AG20443 (cell line): ENCODE measurements at places on chromosomes 13 and 19.

GRCh38 chr19:44141191-44142058, at the start of gene ZNF234:
TSS of gene ZNF234 (plus strand) at chr19:44141554. CDS start at chr19:44144633, 3,079 bp downstream.
- peak; percentile 95 for DNase-seq

DNA sequence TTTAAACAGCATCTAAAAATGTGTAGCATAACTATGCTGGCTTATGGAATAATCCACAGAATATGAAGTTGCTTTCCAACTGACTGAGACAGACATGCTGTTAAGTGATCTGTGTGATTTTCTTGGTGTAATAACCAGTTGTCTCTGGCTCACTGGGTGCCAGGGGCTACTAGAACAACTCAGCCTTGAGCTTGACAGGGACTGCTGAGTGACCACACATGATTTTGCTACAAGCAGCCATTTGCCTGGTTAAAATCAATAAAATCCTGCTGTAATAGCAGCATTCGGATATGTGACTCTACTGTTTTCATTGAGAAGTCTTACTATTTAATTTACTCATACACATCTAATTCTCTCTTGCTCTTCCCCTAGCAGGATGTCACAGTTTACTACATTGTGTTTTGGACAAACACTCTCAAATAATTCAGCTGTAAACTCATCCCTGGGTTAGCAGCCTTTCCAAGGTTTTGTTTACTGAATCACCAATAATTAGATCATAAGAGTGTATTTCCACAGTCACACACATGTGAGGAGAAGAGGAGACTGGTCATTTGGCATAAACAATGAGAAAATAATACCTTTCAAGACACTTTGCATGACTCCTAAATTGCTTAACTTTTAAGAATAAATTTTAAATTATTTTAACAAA, 426.2 kb downstream of the PCDH9 start:
- DNase-seq: no peak

GRCh38 chr19:5803441-5803751, 1.5 kb upstream of the NRTN start:
- no peak for DNase-seq

- DNase-seq: no peak
These were observed 8.7 kb upstream of the GALP start for GRCh38 chr19:56167064-56167578.

DNA sequence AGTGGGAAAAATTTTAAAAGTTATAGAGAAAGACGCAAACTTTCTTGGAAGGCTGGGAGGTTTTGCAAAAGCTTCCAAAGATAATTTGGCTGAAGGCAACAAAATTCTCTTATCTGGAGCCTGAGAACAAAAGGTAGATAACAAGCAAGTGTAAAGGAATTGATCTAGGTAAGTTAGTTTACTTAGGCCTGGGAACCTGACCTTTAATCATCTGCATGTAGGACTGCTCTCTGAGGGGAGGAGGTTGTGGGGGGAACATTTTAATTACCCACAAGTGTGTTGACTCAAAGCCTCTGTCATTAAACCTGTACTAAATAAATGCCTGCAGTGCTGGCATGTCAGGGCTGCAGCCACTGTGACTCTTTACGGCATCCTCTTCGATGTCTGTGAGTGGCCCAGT, 532.3 kb upstream of the SLITRK5 start:
- DNase-seq: no peak

DNA sequence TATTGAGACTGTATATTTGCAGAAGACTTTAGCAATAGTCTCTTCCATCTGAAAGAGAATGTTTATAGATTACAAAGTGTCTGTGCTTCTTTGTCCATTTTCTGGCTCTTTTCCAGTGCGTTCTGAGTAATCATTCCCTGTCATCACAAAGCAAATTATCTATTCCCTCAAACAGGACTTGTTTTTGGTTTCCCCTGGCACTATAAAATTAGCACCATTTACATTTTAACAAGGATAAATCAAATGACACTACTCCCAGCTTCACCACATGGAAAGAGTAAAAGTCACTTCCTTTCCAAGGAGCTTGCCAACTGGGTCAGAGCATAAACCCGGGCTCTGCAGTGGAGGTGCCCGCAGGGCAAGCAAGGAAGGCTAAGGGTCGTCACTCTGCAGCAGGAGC, 88.1 kb downstream of the SHISA2 start:
- DNase-seq: no peak

DNA sequence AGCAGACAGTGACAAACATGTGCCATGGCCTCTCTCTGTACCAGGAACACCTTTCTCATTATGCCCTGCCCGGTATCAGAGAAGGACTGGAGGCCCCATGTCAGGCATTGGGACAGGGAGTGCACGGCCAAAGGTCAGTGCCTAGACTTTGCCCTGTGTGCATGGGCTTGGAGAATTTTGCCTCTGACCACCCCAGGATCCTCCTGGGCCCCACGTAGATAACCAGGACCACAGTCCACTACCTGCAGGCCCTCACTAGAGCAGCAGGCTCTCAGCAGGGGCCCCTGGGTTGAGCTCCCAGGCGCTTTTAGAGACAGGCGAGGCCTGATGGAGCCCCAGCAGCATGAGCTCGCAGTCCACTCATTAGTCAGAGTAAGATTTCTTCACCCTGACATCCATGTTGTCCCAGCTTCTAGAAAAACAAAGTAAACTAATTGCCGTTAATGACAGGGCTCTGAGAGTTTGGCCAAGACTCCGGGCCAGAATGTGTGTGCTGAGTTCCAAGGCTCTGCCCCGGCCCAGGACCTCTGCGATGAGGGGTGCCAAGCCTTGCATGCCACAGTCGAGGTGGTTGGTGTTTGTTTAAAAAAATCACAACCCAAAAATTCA, 42.7 kb downstream of the CAPN12 start:
- DNase-seq: peak; percentile 32

GRCh38 chr19:5395556-5395955, 54.9 kb upstream of the PTPRS start:
- DNase-seq: no peak

DNA sequence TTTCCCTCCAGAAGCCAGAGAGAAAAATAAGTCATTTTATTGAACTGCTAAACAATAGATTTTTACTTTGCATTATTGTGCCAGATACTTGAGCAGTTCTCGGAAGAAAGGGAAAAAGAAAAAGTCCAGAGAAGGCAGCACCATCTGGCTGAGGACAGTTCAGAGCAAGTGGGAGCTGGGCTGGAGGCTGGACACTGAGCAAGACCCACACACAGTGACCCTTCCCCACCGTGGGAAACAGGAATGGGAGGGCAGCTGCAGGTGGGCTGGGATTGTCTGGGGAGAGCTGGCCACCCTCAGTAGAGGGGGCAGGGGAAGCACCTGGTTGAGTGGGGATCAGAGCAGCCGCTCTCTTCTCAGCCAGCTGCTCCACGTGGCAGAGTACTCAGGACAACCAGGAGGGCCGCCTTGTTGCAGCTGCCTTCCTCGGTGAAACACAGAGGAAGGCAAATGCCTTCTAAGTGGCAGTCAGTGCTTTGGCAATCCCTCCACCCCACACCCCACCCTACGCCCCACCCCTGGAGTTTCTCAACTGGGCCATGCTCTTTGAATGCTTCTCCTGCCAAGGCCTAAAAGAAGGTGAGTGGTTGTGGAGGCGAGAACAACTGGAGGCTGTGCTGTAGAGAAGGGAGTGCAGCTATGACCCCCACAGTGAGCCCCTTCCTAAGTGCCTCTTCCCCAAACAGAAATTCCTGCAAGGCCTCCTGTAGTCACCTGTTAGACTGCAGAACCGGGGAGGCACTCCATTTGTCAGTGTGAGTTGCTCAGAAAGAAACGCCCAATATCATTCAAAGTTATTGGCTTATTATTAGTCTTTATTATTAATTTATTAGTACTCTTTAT, 179.3 kb downstream of the ZIC5 start:
- no peak for DNase-seq

- no peak for DNase-seq
These were observed 40.2 kb upstream of the NPAS1 start for GRCh38 chr19:46979126-46980105.

DNA sequence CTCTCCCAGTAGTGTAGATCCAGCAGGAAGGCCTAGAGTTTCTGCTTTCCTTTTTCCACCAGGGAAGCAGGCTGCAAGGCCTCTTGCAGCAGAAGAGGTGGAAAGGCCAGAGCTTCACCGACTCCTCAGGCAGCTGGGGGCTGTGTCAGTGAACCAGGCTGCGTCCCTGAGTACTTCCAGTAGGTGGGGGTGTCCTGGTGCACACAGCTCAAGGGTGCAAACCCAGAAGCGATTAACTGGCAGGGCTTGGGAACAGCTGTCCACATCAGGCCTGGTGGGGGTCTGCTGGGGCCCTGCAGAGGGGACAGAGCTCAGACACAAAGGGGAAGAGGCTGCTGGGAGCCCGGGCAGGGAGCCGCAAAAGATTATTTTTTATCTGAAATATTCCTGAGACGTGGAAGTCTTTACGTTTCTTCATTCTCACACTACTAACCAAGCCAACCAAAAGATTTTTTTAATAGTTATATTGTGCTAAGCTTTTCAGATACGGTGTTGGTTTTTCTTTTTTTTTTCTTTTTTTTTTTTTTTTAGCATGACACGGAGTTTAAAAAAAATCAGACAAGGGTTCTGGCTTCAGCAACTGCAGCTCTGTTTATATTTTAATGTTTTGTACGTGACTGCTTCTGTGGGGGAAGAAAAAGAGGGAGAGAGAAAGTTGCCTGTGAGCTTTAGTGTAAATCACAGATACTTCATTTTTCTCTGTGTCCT, 11.0 kb downstream of the TSHZ3 start:
- peak; percentile 29 for DNase-seq

- DNase-seq: peak; percentile 9
These were observed 31.4 kb downstream of the ELF1 start for GRCh38 chr13:40987606-40988280.

DNA sequence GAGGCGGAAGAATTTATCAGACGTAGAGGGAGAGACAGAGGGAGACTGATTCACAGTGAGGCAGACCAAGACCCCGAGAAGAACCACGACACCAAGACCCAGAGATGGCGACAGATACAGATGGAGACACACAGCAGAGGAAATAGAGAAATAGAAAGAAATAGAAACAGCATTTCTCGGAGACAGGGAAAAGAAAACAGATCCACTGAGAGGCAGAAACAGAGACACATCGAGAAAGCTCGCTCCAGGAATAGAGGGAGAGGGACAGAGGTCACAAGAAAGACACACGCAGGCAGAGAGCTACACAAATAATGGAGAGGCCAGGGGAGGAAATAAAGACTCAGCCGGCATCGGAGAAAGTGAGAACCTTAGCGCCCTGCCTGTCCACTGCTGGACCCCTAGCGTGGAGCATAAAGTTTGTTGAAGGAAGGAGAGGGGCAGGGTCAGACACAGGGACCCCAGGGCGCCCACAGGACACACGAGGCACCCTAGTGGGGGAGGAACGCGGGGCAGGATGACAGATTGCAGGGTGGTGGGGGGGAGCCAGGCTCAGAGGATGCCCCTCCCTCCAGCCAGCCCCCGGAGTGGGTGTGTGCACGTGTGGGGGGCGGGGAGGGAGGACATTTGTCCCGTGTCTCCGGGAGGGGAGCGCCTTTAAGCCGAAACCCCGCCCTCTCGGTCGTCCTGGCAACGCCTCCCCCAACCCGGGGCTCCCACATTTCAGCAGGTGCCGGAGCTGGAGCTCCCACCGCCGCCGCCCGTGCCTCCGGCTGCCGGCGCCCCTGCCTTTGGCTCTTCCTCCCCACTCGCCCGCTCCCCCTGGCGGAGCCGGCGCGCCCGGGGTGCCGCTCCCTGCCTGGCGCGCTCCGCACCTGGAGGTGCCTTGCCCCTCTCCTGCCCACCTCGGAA, at the start of gene PRKCG:
Gene PRKCG (plus strand): TSS at position 716 of the 909 bp plus-strand sequence. CDS start 298 bp downstream, outside the sequence.
- peak; percentile 55 for DNase-seq

- DNase-seq: no peak
These were observed 144.1 kb downstream of the PAN3 start for GRCh38 chr13:28282451-28282850.

- DNase-seq: peak; percentile 73
These were observed 7.1 kb upstream of the S1PR2 start for GRCh38 chr19:10238172-10238783.

GRCh38 chr13:102170305-102170704, 231.5 kb downstream of the FGF14 start:
- DNase-seq: no peak

- no peak for DNase-seq
These were observed 27.0 kb upstream of the MIER2 start for GRCh38 chr19:371501-372168.

DNA sequence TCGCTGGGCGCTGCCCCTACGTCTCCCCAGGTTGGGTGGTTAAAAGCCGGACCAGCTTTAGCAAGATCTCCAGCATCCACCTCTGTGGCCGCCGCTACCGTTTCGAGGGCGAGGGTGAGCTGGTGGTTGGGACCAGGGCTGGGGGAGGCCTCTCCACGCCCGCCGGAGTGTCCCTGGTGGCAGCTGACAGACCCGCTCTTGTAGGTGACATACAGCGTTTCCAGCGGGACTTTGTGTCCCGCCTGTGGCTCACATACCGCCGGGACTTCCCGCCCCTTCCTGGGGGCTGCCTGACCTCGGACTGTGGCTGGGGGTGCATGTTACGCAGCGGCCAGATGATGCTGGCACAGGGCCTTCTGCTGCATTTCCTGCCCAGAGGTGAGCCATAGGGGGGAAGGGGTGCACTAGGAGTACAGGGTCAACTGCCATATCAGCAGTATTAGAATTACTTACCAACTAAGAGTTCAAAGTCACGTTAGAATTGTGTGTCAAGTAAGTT, 1.1 kb downstream of the ATG4D start:
- DNase-seq: no peak

GRCh38 chr13:109204252-109204651, 574.8 kb downstream of the MYO16 start:
- DNase-seq: no peak

DNA sequence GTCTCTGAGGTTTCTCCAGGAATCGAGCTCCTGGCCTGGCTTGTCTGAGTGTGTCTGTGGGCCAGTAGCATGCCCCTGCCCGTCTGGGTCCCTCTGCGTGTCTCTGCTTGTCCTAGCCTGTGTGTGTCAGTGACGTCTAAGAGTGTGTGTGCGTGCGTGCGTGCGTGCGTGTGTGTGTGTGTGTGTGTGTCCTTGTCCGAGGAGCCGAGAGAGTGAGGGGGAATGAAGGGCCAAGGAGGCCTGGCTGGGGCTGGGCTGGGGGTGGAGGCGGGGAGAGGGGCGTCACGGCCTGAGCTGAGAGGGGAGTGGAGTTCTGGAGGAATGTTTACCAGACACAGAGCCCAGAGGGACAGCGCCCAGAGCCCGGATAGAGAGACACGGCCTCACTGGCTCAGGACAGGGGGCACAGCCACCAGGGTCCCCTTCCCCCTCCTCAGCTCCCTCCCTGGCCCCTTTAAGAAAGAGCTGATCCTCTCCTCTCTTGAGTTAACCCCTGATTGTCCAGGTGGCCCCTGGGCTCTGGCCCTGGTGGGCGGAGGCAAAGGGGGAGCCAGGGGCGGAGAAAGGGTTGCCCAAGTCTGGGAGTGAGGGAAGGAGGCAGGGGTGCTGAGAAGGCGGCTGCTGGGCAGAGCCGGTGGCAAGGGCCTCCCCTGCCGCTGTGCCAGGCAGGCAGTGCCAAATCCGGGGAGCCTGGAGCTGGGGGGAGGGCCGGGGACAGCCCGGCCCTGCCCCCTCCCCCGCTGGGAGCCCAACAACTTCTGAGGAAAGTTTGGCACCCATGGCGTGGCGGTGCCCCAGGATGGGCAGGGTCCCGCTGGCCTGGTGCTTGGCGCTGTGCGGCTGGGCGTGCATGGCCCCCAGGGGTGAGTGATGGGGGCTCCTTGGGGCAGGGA, at the start of gene AXL:
Gene AXL (plus strand): TSS at position 609 of the 893 bp plus-strand sequence. CDS start 170 bp downstream, at position 779.
- peak; percentile 87 for DNase-seq

- DNase-seq: no peak
These were observed 6.7 kb upstream of the C13orf46 start for GRCh38 chr13:113980489-113981064.

- no peak for DNase-seq
These were observed 10.8 kb downstream of the KRI1 start for GRCh38 chr19:10554760-10555609.

GRCh38 chr13:95381212-95381527, 79.9 kb upstream of the ABCC4 start:
- no peak for DNase-seq
